Upper lobe of left lung (tissue), 6 donors: ENCODE measurements at places on chromosomes 16 and 17. TPM values are rescaled to one million over a fixed set of nuclear protein-coding genes. Genes with fewer than 3 reads are reported as not detected.

DNA sequence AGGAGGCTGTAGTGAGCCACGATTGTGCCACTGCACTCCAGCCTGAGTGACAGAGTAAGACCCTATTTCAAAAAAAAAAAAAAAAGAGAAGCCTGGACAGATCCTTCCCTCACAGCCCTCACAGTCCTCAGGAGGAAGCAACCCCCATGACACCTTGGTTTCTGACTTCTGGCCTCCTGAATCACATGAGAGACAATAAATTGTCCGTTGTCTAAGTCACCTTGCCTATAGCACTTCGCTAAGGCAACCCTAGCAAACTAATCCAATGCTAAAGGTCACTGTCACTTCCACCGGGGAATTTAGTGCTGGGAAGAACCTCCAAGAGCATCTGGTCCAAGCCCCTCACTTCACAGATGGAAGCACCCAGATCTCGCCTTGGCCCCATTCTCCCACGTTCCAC is 18.9 kb upstream of the SLC39A11 start:
- H3K27me3 ChIP-seq = no peaks in the 10 kb centered on the region
- H3K36me3 ChIP-seq = no peaks in the 10 kb centered on the region
- H3K27ac ChIP-seq = no peak overlapping the region
- H3K4me1 ChIP-seq = no peaks in the 10 kb centered on the region
- DNase-seq = no peak

Gene EIF3CL
- total RNA-seq = 155 TPM

Gene CCL14
- total RNA-seq = 1.0 TPM

Gene AATK
- total RNA-seq = 144 TPM

Gene RHBDL1
- 2.1 TPM for total RNA-seq

DNA sequence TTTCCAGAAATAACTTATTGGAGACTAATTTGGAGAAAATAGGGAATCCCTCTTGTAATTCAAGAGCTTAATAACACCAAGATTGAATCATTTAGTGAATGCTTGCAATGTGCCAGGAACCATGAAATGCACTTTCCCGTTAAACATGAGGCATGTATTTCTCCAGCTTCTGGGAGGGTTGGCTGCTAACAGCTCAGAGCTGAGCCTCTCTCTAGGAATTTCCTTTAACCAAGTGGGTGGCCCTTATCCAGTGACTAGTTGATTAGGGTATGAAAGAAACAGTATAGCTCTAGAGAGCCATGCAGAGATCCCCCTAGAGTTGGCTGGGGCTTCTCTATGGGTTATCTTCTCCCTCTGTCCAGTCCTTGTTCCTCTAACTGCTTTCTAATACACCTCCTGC is 356.4 kb upstream of the GOT2 start:
- H3K27me3 ChIP-seq = no peaks in the 10 kb centered on the region
- no peaks in the 10 kb centered on the region for H3K36me3 ChIP-seq
- no peak overlapping the region for H3K4me3 ChIP-seq
- H3K27ac ChIP-seq = no peak overlapping the region
- H3K4me1 ChIP-seq = no peaks in the 10 kb centered on the region

GRCh38 chr17:72079700-72080099 is 41.1 kb upstream of the SOX9 start:
- H3K27ac ChIP-seq = no peak overlapping the region
- no peaks in the 10 kb centered on the region for H3K27me3 ChIP-seq
- H3K4me3 ChIP-seq = no peak overlapping the region
- H3K36me3 ChIP-seq = no peaks in the 10 kb centered on the region
- no peak for DNase-seq

DNA sequence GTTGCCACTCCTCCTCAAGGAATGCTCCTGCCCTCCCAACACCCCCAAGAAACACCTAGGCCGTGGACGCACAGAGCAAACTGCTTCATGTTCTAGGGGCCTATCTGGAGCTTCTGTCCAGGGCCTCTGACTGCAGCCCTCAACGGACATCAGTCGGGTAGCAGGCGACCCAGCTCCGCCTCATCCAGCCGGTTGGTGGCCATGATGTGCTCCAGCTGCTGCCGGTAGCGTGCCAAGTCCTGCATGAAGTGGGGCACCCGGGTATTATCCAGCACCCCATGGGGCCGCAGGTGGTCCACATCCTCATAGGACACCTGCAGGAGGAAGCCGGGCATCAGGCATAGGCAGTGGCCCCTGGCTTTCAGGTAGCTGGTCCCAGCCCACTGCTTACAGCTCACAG is 6.3 kb downstream of the NOL3 start:
- no peak for DNase-seq
- H3K4me1 ChIP-seq = peaks cover 39% of the 10 kb centered on the region
- H3K4me3 ChIP-seq = no peak overlapping the region
- no peaks in the 10 kb centered on the region for H3K27me3 ChIP-seq

DNA sequence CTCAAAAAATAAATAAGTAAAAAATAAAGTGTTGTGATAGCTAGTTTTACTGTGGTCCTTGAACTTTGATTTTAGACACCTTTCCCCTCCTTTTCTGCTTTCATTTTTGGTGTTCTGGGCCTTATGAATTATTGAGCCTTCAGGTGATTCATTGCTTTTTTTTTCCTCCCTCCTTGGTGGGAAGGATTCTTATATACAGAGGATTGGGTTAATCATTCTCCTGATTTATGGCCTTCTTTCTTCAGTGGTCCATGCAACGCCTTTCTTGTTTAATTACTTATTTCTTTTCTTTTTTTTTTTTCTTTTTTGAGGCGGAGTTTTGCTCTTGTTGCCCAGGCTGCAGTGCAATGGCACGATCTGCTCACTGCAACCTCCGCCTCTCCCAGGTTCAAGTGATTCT is 8.0 kb upstream of the MYL4 start:
- DNase-seq = no peak
- H3K27me3 ChIP-seq = no peaks in the 10 kb centered on the region
- H3K4me3 ChIP-seq = no peak overlapping the region

- H3K36me3 ChIP-seq = no peaks in the 10 kb centered on the region
- no peak overlapping the region for H3K27ac ChIP-seq
- H3K27me3 ChIP-seq = no peaks in the 10 kb centered on the region
These were observed 9.5 kb upstream of the CDH15 start for GRCh38 chr16:89161763-89162713.

- no peak for DNase-seq
- no peak overlapping the region for H3K4me3 ChIP-seq
- H3K4me1 ChIP-seq = no peaks in the 10 kb centered on the region
- no peak overlapping the region for H3K27ac ChIP-seq
These were observed 53.7 kb upstream of the ETV4 start for GRCh38 chr17:43599835-43600234.

DNA sequence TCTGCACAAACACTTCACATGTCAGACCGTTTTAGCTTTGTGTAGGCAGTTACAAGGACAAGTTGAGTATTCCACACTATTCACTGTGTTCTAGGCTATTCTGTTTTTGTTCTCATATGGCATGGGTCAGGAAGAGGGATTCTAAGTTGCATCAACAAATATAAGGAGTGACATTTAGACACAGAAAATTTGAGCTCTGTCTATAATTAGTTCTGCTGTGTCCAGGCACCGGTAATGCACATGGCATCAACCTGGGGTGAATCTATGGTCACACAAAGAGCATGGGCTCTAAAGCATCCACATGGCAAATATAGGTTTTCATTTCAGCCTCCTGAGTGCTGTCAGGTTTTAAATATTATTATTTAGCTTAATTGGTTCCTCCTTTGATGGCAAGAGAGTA is 130.4 kb upstream of the PMFBP1 start:
- H3K36me3 ChIP-seq = no peaks in the 10 kb centered on the region
- no peaks in the 10 kb centered on the region for H3K27me3 ChIP-seq
- H3K27ac ChIP-seq = no peak overlapping the region

GRCh38 chr16:11498683-11499082 is 88.0 kb downstream of the LITAF start:
- H3K36me3 ChIP-seq = no peaks in the 10 kb centered on the region
- H3K27me3 ChIP-seq = no peaks in the 10 kb centered on the region
- peaks cover 21% of the 10 kb centered on the region for H3K4me1 ChIP-seq
- H3K27ac ChIP-seq = peak overlapping the region; percentile 77
- H3K4me3 ChIP-seq = no peak overlapping the region

GRCh38 chr16:88922114-88922825 is 54.7 kb downstream of the CBFA2T3 start:
- DNase-seq = peak; percentile 87
- H3K36me3 ChIP-seq = no peaks in the 10 kb centered on the region
- peak overlapping the region; percentile 73 for H3K27ac ChIP-seq

GRCh38 chr17:66375121-66375520 is 72.7 kb downstream of the PRKCA start:
- DNase-seq = no peak
- H3K4me3 ChIP-seq = no peak overlapping the region
- peaks cover 6% of the 10 kb centered on the region for H3K4me1 ChIP-seq
- H3K27ac ChIP-seq = no peak overlapping the region
- H3K27me3 ChIP-seq = no peaks in the 10 kb centered on the region

DNA sequence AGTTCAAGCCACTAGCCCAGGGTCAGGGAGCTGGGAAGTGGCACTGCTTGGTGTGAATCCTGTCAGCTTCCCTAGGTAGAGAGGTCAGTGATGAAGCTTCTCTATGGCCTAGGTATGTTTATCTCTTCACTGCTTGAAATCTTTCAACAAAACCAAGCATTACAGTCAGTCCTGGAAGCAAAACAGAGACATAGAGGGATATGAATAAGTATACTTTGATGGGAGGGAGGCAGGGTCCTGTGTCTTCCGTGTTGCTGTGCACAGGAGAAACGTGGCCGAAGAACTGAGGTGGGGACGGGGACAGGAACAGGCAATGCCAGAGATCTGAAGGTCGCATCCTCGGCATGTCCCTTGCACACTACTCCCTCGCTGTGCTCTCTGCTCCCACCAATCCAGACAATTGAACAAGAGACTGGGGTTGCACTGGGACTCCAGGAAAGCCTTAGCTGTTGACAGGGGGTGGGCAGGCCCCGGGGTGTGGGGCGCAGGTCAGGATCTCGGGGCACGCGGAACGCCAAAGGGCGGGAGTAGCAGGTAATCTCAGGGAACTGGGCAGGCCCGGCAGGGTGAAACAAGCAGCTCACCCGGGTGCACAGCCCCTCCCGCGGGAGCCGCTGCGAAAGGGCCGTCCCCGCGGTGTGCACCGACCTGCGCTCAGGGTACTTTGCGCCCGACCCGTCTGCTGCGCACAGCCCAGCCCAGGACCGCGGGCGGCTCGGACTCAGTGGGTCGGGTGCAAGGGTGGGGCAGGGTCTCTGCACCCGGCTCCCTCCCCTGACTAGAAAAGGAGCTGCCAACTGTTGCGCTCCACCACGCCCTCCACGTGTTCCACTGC is at the start of gene MT1H:
Gene MT1H (plus strand): TSS at position 810 of the 835 bp plus-strand sequence. CDS start 71 bp downstream, outside the sequence.
- no peak within 1 kb of the TSS for H3K4me3 ChIP-seq
- H3K27me3 ChIP-seq = no peaks in the 10 kb centered on the region
- H3K36me3 ChIP-seq = no peaks in the 10 kb centered on the region
- H3K27ac ChIP-seq = no peak within 1 kb of the TSS
- peak; percentile 85 for DNase-seq

DNA sequence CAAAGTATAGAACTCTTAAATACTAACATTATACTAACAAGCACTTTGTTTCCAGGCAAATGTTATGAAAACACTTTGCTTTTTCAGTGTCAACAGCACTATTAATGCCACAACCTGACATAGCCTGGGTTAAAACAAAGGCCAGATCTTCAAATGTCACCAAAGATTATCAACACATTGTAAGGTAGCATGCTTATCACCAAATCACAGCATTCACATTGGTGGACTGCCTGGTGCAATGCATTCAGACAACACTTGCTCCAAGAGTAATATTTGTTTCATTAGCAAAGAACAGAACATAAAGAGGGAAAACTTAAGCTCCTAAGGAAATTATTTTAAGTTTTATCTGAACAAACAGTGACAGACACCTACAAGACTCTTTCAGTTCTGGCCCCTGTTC is 1361.2 kb downstream of the CDH8 start:
- H3K27ac ChIP-seq = no peak overlapping the region
- no peaks in the 10 kb centered on the region for H3K36me3 ChIP-seq
- H3K4me1 ChIP-seq = no peaks in the 10 kb centered on the region
- no peak for DNase-seq

DNA sequence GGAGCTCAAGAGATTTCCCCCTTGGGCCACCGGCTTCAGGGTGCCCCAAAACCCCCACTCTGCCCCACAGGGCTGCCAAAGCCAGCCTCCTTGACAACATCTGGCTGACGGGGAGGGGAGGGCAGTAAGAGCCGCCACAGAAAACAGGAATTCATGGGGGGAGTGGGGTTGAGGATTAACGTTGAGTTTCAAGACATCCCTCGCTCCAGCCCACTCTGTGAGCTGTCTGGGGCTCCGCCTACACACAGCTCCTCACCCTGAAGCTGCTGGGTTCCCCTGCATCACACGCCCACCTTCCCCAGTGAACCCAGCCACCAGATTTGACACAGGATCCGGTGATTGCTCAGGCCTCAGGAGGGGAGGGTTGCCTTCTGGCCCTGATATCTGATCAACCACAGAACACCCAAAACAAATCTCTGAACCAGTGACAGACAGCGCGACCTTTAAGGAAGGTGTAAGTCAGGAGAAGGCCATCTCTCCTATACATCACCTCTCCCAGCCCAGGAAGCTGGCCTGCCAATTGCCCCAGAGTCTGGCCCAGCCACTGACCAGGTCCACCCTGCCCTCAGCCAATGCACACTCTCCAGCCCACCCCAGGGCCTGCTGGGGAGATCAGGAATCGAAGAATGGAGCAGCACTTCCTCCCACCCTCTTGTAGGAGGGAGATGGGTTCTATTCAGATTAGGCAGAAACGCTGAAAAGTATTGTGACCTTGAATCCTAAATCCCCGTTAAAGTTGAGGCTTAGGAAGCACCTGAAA is 132.1 kb downstream of the CLEC16A start:
- no peak overlapping the region for H3K4me3 ChIP-seq
- peaks cover 4% of the 10 kb centered on the region for H3K36me3 ChIP-seq
- no peak overlapping the region for H3K27ac ChIP-seq

DNA sequence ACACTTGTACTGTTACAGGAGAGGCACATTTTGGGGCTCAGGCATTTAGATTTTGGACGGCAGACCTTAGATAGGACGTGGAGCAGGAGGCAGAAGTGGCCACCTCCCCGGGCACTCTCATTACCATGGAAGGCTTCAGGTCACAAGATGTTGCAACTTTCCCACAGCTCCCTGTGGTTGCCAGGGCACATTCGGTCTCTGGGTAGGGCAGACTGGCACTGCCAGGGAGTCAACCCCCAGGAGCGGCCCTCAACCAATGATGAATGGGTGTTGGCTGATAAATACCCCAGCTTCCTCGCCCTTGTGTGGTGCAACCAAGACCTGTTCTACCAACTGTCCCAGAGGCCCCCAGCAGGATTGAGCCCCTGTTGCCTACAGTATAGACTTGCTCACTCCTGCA is 11.2 kb downstream of the NAGPA start:
- no peaks in the 10 kb centered on the region for H3K4me1 ChIP-seq
- no peaks in the 10 kb centered on the region for H3K27me3 ChIP-seq
- DNase-seq = no peak
- peaks cover 13% of the 10 kb centered on the region for H3K36me3 ChIP-seq
- no peak overlapping the region for H3K27ac ChIP-seq
- no peak overlapping the region for H3K4me3 ChIP-seq

- no peaks in the 10 kb centered on the region for H3K27me3 ChIP-seq
- H3K36me3 ChIP-seq = no peaks in the 10 kb centered on the region
- H3K4me1 ChIP-seq = no peaks in the 10 kb centered on the region
- DNase-seq = no peak
These were observed 64.8 kb upstream of the C17orf78 start for GRCh38 chr17:37310940-37311339.
